ENCODE measurements at places on chromosomes 12 and 14.

DNA sequence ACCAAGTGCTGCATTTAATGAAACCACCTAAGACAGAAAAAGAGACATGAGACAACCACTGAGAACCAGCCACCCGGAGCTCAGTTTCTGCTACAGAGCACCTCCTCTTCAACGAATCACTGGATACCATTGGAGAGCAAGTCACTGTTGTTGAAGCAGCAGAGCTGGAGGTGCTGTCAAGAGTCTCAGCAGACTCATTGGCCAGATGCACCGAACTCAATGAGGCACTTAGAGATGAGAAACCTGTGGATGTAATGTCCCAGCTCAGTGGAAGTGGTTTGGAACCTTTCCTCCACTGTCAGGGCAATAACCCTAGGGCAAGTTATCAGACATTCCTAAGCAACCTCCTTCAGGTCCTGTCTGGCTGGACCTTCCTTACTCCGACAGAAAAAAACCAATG is 13.1 kb downstream of the NPC2 start:
- no peak for DNase-seq

DNA sequence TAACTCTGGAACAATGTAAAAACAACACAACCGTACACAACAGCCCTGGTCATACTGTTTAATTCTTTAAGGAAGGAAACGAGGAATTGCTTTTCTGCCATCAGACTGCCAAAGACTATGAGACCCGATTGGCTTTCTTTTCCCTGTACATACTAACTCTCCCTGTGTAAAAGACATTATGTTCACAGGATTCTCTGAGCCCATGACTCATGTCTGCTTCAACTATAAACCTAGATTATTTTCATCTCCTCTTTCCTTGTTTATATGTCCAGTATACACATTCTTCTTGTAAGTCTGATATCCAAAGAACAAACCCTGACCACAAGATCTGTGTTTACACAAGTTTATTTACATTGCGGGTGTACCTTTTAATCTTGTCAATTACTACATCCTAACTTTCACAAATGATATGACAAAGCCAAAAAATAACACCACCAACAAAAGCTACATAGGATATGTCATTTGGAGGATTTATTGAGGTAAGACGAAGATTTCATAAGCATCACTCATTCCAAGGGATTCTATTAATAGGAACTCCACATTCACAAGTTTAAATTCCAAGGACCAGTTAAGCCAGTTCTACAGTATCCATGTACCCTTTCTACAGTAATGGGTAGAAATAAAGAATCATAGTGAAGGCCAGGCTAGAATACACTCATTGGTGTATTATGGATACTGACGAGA is 67.3 kb downstream of the STXBP6 start:
- no peak for DNase-seq

GRCh38 chr12:12859690-12860089 is 31.7 kb upstream of the GPRC5A start:
- DNase-seq: no peak

GRCh38 chr14:75200451-75200850 is 24.0 kb upstream of the TMED10 start:
- no peak for DNase-seq

DNA sequence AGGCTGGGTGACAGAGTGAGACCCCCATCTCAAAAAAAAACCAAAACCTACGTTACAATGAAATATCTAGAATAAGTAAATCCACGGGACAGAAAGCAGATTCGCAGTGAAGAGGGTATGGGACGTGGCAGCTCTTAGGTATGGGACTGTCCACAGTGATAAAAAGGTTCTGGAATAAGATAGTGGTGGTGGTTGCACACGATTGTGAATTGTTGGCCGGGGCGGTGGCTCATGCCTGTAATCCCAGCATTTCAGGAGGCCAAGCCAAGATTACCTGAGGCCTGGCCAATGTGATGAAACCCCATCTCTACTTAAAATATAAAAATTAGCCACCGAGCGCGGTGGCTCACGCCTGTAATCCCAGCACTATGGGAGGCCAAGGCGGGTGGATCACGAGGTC is 76.3 kb downstream of the KDM2B start:
- DNase-seq: no peak

DNA sequence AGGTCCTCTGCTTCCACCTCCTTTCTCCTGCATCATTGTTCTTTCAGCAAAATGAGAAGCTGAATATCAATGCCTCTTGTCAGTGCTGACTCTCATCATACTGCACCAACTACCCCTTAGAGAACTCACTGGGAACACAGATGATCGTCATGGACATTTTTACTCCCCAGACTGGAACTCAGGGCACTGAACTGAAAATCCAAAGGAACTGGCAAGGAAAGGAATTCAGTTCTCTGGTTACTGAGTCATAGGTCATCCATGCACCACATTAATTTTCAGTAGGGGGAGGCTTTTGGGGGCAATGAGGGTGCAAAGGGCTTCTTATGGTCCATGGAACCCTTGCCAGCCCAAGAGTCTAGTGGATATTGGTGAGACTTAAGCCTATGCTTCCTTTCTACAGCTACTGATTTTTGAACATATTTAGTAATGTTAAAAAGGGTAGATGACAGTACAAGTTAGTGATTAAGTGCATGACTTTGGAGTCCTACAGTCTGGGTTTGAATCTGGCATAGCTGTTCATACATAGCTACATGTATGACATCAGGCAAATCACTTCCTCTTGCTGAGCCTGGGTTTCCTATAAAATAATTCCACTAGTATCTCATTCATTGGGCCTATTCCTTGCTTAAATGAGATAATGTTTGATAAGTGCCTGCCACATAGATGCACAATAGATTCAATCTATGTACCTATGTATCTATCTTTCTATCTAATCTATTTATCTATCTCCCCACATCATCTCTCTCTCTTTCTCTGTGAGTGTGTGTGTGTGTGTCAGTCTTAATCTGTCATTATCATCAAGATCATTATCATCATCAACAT is 29.2 kb downstream of the BBS10 start:
- no peak for DNase-seq

- DNase-seq: no peak
These were observed 48.4 kb downstream of the ELK3 start for GRCh38 chr12:96242597-96242996.
